AG09309 (cell line): ENCODE measurements at places on chromosomes 6 and 20.

DNA sequence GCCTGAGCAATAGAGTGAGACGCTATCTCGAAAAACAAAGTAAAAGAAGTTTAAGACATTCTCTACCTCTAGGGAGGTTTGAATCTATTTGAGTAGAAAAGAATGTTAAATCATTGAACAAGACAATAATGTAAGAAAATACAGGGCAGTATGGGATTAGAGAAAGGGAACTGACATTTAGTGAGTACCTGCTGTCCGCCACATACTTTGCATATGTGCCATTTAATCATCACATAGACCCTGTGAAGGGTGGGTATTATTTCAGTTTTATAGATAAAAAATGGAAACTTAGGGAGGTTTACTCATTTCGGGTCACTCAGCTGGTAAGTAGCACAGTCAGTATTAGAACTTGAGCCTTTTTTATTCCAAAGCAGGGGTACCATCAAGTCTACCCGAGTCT, 31.4 kb downstream of the STK4 start:
- DNase-seq, result no peak

- DNase-seq, result no peak
Measured at GRCh38 chr6:167442796-167443680, 118.2 kb downstream of the TTLL2 start.

DNA sequence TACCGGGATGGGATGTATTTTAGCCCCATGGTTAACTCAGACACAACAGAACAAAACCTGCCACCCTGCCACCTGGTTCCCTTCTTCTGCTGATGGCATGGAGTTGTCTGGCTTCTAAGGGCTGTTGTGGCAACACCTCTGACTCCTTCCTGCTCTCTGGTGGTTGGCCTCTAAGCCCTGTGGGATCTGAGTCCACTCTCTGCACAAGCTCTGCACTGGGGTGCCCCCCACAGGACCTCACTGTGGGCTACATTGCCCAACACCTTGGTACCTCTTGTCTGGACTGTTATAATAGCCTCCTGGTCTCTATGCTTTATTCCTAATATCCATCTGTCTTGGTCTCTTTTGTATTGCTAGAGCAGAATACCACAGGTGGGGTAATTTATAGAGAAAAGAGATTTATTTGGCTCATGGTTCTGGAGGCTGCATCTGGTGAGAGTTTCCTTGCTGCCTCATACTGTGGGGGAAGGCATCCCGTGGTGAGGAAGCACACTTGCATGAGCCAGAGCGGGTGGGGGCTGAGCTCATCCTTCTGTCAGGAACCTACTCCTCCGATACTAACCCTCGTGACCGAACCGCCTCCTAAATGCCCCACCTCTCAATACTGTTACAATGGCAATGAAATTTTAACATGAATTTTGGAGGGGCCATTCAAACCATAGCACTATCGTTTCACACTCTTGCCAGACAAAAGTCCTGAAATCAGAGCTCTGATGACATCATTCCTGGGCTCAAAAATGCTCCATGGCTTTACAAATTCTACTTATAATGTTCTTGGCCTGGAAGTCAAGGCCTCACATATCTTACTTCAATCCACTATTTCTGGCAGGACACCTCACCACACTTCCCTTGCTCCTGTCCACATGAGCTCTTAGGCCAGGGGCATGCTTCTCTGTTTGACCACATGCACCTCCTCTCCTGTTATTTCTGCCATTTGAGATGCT, 127.2 kb downstream of the PAX1 start:
- no peak for DNase-seq

GRCh38 chr6:165574220-165575157, 88.6 kb downstream of the PDE10A start:
- DNase-seq, result no peak

DNA sequence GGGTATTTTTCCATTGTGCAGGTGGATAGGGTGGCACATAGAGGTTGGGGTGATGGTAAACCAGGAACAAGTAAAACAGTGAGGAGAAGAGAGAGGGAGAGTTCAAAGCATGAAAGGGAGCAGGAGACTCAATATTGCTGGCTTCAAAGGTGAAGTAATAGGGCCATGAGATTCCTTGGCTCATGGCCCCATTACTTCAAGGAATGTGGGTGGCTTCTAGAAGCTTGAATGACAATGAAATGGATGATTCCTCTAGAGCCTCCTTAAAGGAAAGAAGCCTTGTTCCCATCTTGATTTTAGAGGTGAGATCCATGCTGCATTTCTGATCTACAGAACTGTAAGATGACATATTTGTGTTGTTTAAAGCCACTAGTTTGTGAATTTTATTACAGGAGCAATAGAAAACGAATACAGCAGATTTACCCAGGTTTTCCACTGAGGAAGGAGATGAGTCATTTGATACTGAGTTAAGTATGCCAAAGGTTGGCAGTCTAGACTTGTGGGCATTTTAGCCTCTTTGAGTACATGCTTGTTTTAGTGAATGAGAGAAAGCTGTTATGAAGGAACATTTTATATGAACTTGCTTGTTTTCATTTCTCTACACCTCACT, 110.4 kb downstream of the PLCB4 start:
- no peak for DNase-seq

GRCh38 chr6:32963866-32964265, 4.5 kb upstream of the BRD2 start:
- DNase-seq, result no peak

GRCh38 chr20:24766826-24767622, 182.0 kb upstream of the CST7 start:
- no peak for DNase-seq

- no peak for DNase-seq
Measured at GRCh38 chr6:91865889-91866288, 1279.0 kb upstream of the MAP3K7 start.

GRCh38 chr6:16698997-16699868, 62.0 kb downstream of the ATXN1 start:
- DNase-seq, result no peak

DNA sequence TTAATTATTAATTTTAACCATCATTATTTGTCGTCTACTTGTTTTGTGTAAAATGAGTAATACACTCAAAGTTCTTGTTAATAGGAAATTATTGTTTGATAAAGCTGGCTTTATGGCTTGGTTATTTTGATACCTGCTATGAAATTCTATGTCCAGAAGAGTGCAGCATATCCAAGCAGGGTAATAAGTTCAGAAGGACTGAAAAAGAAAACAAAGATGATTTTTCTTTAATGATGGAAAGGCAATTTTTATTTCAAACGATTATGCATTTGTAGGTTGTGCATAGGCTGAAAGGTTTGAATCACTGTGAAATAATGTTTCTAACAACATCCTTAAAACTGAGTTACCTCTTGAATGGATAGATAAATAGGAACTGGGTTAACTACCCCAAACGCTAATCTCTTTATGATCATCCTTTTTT, 1.4 kb upstream of the MAN1A1 start:
- peak; percentile 17 for DNase-seq
